ENCODE measurements at places on chromosomes 3 and 15.

DNA sequence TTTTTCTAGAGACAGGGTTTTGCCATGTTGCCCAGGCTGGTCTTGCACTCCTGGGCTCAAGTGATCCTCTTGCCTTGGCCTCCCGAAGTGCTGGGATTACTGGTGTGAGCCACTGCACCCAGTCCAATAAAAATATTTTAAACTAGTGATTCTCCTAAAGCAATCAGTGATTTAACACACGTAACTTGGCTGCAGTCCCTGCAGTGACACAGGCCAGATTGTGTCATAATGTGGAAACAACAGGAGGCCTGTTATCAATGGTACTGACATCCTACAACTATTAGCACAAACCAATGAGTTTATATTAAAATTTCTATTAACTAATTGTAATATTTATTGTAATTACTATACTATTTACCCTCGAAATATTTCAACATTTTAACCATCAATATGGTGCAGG lies 1.6 kb upstream of the SEC61A1 start:
- H3K4me1 ChIP-seq: peaks cover 15% of the 10 kb centered on the region
- H3K27me3 ChIP-seq: no peaks in the 10 kb centered on the region
- no peak overlapping the region for H3K27ac ChIP-seq
- no peak overlapping the region for H3K4me3 ChIP-seq
- H3K36me3 ChIP-seq: no peaks in the 10 kb centered on the region

DNA sequence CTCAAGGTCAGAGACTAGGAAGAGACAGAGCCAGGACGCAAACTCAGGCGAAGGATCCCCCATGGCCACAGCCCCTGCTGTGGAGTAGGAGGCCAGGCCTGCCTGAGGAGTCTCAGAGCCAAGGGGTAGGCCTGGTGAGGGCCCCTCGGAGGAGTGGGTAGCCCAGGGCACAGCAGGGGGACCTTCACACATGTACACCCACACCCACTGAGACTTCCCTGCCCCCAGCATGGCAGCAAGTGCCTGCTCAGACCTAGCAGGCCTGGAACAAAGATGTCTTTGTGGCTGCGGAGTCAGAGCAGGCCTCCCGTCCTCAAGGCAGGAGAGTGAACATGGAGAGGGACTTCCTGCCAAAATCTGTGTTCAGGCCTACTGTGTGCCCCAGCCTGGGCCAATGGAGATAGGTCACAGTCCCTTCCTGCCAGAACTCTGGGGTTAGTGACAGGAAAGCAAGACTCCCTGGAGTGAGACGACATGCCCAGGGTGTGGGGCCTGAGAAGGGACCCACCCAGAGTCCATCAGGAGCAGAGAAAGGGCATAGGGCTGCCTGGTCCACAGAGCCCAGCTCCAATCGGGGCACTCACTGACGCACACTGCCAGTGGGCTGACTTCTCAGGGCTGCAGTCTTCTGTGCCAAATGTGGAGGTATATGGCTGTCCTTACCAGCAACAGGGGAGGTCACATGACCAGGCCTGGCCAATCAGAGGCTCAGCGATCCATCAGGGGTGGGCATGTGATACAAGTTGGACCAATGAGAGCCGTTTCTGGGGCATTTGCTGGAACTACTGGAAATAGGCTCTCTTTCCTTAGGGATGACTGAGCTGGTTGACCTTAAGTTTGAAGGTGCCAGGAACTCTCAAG lies 2.3 kb downstream of the GRIP2 start:
- no peaks in the 10 kb centered on the region for H3K27me3 ChIP-seq
- H3K36me3 ChIP-seq: no peaks in the 10 kb centered on the region
- DNase-seq: no peak
- no peak overlapping the region for H3K4me3 ChIP-seq

DNA sequence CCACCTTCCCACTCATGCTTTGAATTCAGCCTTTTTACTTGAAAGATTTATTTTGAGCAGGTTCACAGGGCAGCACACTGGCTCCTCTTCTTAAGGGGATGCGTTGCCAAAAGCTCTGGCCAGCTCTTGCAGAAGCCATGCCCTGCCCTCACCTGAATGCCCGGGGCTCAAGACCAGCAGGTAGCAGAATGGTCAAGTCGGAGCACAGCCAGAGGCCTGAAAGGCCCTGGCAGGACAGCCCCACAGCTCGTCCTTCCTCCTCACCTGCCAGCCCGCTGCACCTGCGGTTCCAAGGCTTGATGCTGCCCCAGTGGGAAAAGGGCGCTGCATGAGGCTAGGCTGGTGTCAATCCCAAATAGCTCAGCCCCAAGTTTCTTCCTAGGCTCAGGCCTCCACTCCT lies 13.1 kb downstream of the CA12 start:
- H3K4me3 ChIP-seq: no peak overlapping the region
- no peak for DNase-seq
- no peaks in the 10 kb centered on the region for H3K36me3 ChIP-seq
- H3K27ac ChIP-seq: no peak overlapping the region
- peaks cover 4% of the 10 kb centered on the region for H3K4me1 ChIP-seq

DNA sequence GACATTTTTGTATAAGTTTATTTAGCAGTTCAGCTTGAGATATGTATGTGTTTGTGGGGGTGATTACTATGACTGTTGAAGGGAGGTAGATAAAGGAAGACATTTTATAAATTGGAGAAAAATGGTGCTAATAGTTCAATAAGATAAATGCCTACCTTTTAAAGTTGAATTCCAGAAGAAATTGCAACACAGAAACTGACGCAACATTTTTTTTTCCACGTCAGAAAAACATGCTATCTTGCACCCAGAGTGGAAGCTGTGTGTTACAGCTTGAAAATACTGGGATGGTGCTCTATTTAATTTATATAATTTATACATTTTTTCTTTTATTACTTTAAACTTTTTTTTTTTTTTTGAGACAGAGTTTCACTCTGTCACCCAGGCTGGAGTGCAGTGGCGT lies 171.7 kb downstream of the WNT5A start:
- H3K4me3 ChIP-seq: no peak overlapping the region
- H3K36me3 ChIP-seq: no peaks in the 10 kb centered on the region
- DNase-seq: no peak
- no peaks in the 10 kb centered on the region for H3K27me3 ChIP-seq
- no peak overlapping the region for H3K27ac ChIP-seq
- no peaks in the 10 kb centered on the region for H3K4me1 ChIP-seq

DNA sequence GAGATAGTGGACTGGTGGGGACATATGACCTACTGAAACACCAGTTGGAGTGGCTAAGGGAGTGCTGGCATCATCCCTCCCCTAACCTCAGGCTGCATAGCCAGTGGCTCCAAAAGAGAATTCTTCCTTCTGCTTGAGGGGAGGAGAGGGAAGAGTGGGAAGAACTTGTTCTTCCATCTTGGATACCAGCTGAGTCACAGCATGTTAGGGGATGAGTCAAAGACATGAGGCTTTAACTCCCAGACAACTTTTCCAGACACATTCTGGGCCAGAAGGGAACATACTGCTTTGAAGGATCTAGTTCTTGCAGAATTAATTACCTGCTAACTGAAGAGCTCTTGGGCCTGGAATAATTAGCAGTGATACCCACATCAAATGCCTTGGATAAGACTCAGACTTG lies 36.8 kb upstream of the PEX5L start:
- DNase-seq: no peak
- no peaks in the 10 kb centered on the region for H3K36me3 ChIP-seq
- no peaks in the 10 kb centered on the region for H3K4me1 ChIP-seq

- DNase-seq: no peak
- no peaks in the 10 kb centered on the region for H3K4me1 ChIP-seq
- H3K27ac ChIP-seq: no peak overlapping the region
- H3K27me3 ChIP-seq: no peaks in the 10 kb centered on the region
- H3K4me3 ChIP-seq: no peak overlapping the region
- H3K36me3 ChIP-seq: no peaks in the 10 kb centered on the region
Measured at GRCh38 chr3:59753808-59754450, 704.1 kb upstream of the CFAP20DC start.

DNA sequence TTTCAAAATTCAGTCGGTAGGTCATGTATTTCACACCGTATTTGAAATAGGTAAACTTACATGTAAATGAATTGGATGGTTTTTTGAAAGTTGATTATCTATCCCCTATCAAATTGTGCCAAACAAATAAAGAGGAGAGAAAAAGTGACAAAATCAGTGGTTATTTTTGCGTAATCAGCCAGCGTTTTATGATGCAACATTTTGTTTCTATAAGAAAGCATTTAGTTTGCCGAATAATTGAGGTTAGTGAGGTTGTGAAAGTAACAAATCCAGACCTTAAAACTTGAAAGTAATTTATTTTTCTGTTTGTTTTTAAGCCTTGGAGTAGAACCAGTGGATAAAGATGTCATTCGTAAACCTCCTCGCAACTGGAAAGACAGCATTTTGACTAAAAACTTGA lies 29.3 kb downstream of the ASTE1 start:
- no peaks in the 10 kb centered on the region for H3K27me3 ChIP-seq
- no peak overlapping the region for H3K27ac ChIP-seq
- no peaks in the 10 kb centered on the region for H3K4me1 ChIP-seq
- no peak for DNase-seq
- H3K4me3 ChIP-seq: no peak overlapping the region

DNA sequence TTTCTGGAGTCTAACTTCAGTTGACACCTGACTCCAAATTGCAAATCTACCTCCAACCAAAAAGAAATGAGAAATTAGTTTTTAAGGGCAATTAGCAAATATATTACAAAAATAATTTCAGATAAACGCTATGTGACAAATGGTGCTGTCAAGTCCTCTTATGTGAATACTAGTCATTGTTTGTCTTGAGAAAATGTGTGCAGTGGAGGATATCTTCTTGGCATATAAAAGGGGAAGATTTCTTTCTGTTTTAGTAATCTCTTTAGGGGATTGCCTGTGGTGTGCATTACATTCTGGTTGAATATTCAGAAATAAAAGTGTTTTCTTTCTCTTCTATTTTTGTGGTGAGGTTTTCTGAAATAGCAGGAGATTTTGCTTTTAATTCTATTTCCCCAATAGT lies 3.0 kb upstream of the GCSAM start:
- no peaks in the 10 kb centered on the region for H3K27me3 ChIP-seq
- H3K27ac ChIP-seq: no peak overlapping the region
- no peak for DNase-seq
- no peaks in the 10 kb centered on the region for H3K36me3 ChIP-seq

DNA sequence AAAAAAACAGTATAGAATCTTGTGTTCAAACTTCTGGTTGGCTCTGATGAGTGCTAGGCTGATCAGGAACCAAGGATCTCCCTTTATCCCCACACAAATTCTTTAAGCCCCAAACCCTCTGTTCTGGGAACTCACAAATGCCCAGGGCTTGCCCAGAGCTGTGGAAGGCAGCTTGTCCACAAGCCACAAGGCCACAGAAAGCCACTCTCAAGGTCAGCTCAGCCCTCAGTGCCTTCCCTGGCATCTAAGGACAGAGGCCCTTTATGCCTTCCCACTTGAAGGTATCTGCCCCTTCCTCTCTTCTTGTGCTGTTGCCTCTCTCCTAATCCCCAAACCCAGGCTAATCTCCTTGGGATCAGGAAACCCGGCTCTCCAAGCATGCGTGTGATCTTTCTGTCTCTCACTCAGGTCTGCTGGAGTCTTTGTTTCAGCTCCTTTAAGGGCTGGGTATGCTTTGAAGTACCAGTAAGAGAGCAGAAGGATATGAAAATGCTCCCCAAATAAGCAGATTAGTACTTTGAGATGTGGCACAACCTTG lies 145.0 kb upstream of the TRIM42 start:
- no peak overlapping the region for H3K4me3 ChIP-seq
- no peak overlapping the region for H3K27ac ChIP-seq
- H3K36me3 ChIP-seq: no peaks in the 10 kb centered on the region

- no peaks in the 10 kb centered on the region for H3K4me1 ChIP-seq
- no peak overlapping the region for H3K4me3 ChIP-seq
- H3K27ac ChIP-seq: peak overlapping the region; percentile 46
- no peaks in the 10 kb centered on the region for H3K27me3 ChIP-seq
- no peaks in the 10 kb centered on the region for H3K36me3 ChIP-seq
Measured at GRCh38 chr3:51687431-51688205, 16.6 kb downstream of the TEX264 start.

GRCh38 chr15:61144055-61144454 lies 85.0 kb downstream of the RORA start:
- no peak for DNase-seq
- no peaks in the 10 kb centered on the region for H3K4me1 ChIP-seq
- no peaks in the 10 kb centered on the region for H3K36me3 ChIP-seq
- no peak overlapping the region for H3K4me3 ChIP-seq

DNA sequence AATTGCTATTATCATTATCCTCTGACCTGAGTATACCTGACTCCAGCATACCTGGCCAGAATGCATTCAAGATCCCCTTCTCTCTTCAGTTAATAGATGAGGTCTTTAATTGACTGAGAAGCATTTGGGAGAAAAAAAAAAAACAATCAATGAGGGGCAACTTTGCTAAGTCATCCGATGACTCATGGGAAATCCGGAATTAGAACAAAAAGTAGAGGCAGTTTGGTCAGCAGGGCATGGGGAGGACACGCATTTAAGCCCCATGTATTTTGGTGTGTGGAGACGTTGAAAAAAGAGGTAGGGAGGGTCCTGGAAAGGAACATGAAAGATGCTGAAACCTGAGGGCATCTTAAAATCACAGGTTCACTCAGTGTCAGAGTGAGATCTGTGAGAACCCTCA lies 256.2 kb downstream of the RORA start:
- H3K27me3 ChIP-seq: no peaks in the 10 kb centered on the region
- H3K4me3 ChIP-seq: no peak overlapping the region
- no peak overlapping the region for H3K27ac ChIP-seq
- no peak for DNase-seq

GRCh38 chr3:42652611-42653302 lies 740 bp upstream of the ZBTB47 start:
- H3K4me3 ChIP-seq: peak overlapping the region; percentile 88
- H3K27ac ChIP-seq: peak overlapping the region; percentile 99
- no peaks in the 10 kb centered on the region for H3K27me3 ChIP-seq
- no peaks in the 10 kb centered on the region for H3K36me3 ChIP-seq

DNA sequence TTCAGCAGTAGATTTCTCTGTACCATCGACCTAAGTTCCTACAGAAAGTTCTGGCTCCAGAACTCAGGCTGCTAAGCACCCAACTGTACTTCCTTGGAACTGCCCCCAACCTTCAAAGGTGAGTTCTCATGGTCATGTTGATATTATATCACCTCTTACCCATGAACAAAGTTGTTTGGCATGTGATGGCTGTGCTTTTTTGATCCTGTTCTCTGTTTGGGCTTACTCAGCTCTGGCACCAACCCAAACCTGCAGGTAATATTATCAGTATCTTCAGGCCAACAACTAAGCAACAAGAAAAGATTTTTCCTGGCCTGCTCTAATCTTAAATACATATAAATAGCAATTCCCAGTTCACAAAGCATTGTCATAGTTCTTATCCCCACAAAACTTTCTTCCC lies 318.7 kb upstream of the LMCD1 start:
- H3K36me3 ChIP-seq: no peaks in the 10 kb centered on the region
- H3K4me3 ChIP-seq: no peak overlapping the region
- no peak overlapping the region for H3K27ac ChIP-seq
- no peaks in the 10 kb centered on the region for H3K4me1 ChIP-seq

DNA sequence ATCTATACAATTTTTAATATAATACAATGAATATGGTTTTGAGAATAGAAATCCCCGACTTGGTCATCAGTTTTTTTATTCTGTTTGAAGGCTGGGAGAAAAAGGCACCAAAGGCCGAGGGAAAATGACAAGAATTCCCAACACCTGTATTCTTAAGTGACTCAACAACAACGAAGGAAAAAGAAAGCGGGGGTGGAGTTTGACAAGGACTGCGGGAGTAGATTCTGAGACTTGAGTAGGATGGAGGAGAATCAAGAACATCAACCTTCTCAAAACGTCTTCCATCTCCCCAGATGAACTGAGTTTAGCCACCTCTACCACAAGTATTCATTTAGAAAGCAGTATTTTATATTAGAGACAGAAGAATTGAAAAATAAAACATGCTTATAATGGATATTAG lies 107.2 kb downstream of the IGSF11 start:
- DNase-seq: no peak
- no peaks in the 10 kb centered on the region for H3K27me3 ChIP-seq
- H3K36me3 ChIP-seq: no peaks in the 10 kb centered on the region
- H3K4me1 ChIP-seq: no peaks in the 10 kb centered on the region
- H3K27ac ChIP-seq: no peak overlapping the region
- no peak overlapping the region for H3K4me3 ChIP-seq
